ENCODE measurements at places on chromosomes 3 and 15.

- no peak for DNase-seq
Measured at GRCh38 chr3:37946531-37946889, 44.1 kb upstream of the VILL start.

GRCh38 chr15:56286213-56286612, 42.5 kb upstream of the RFX7 start:
- DNase-seq: no peak

- no peak for DNase-seq
Measured at GRCh38 chr3:169954142-169954756, 12.4 kb upstream of the SEC62 start.

DNA sequence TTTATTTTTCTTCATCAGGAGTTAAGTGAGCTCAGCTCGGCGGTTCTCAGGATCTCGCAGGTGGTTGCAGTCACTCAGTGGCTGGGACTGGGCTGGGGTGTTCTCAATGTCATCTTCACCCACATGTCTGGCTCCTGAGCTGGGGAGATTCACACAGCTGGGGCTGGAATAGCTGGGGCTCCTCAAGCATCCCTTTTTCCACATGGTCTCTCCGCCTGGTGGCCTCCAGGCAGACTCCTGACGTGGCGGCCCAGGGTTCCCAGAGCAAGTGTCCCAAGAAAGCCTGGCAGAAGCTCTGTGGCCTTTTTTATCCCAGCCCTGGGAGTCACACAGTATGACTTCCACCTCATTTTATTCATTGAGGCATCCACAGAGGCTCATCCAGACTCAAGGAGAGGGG, 84.1 kb upstream of the ANKRD34C start:
- no peak for DNase-seq

DNA sequence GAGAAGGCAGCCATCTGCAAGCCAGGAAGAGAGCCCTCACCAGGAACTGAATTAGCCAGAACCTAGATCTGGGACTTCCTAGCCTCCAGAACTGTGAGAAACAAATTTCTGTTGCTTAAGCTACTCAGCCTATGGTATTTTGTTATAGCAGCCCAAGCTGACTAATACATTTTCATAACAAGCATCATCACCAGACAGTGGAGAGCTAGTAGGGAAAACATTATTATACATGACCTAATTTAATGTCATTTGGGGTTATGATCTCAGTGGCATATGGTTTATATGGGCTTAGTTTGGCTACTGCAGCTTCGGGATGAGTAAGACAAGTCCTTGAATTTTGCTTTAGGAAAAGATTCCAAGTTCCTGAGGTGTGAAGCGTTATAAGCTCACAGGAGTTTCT, 35.6 kb downstream of the LNP1 start:
- DNase-seq: no peak

- DNase-seq: peak; percentile 26
Measured at GRCh38 chr3:52798978-52799476, 4.4 kb downstream of the ITIH3 start.

DNA sequence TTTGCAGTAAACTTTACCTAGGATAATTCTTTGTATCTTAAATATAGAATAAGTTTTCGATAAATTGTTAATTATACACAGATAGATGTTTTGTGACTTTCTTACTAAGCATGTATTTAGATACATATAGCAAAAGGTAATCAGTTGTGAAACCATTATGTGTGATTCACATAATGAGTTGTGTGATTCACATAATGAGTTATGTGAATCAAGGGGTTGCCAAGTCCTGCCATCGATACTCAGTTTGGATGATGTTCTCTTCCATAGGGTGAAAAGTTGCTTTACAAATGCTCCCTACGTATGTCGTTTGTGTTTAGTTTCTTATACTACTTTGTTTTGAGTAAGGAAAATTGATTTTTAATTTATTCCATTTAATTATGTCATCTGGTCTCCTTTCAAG, 682.1 kb downstream of the MECOM start:
- no peak for DNase-seq

GRCh38 chr3:46477145-46477544, 12.4 kb upstream of the LTF start:
- no peak for DNase-seq

DNA sequence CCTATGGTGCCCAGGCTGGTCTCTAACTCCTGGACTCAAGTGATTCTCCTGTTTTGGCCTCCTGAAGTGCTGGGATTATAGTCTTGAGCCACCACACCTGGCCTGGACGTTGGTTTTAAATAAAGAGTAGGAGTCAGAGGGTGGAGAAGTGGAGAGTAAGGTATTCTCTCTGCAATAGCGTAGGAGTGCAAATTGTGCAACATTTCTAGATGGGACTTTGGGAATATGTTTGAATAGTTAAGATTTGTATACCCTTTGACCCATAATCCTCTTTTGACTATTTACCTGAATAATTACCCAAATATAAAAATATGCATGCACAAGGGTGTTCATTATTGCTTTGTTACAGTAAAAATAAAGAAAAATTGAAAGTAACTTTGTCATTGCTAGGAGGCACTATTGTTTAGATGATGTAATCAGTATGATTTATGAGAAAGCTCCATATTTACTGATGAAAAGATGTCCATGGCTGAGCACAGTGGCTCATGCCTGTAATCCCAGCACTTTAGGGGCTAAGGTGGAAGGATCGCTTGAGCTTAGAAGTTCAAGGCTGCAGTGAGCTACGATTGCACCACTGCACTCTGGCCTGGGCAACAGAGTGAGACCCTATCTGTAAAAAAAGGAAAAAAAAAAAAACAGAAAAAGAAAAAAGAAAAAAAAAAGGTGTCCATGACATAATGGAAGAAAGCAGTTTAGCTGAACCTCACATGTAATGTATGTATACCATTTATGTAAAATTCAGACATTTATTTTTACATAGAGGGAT, 15.1 kb upstream of the XYLB start:
- no peak for DNase-seq

- DNase-seq: no peak
Measured at GRCh38 chr15:26129852-26130251, 266.7 kb upstream of the ATP10A start.

- no peak for DNase-seq
Measured at GRCh38 chr15:87591582-87591981, 665.0 kb downstream of the NTRK3 start.

- no peak for DNase-seq
Measured at GRCh38 chr3:177657243-177657642, 460.0 kb upstream of the TBL1XR1 start.

GRCh38 chr3:128723477-128723876, 2.5 kb upstream of the RAB7A start:
- DNase-seq: no peak

GRCh38 chr3:138023754-138024153, 13.8 kb downstream of the CLDN18 start:
- DNase-seq: no peak

- DNase-seq: no peak
Measured at GRCh38 chr15:98667521-98668179, 19.3 kb downstream of the IGF1R start.

- DNase-seq: no peak
Measured at GRCh38 chr3:177300039-177300833, 103.0 kb upstream of the TBL1XR1 start.

GRCh38 chr3:135965129-135965505, 411 bp upstream of the PPP2R3A start:
- no peak for DNase-seq

DNA sequence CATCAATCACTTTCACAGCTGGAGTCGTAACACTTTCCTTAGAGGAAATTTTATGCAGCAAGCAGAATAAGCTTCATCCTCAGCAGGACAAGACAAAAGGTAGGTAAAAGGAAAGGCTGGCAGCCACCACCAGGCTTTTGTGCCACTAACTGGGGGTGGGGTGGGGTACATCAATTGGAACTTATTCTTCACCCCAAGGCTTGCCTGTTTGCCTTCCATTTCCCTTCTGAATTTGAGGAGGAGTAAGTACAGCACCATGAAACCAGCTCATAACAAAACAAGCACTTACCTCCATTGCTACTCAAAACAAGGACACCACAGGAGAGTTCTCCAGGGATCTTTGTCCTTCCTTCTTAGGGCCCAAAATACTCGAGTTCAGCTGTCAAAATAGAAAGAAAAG, 296.8 kb downstream of the ARRDC4 start:
- DNase-seq: no peak

- DNase-seq: no peak
Measured at GRCh38 chr15:33724321-33725036, 243.8 kb upstream of the CHRM5 start.

GRCh38 chr15:79736435-79737000, 160.3 kb downstream of the MTHFS start:
- DNase-seq: no peak

- DNase-seq: no peak
Measured at GRCh38 chr3:138332472-138333073, 2.9 kb upstream of the NME9 start.

GRCh38 chr15:40424483-40425115, 16.2 kb upstream of the BAHD1 start:
- DNase-seq: no peak

DNA sequence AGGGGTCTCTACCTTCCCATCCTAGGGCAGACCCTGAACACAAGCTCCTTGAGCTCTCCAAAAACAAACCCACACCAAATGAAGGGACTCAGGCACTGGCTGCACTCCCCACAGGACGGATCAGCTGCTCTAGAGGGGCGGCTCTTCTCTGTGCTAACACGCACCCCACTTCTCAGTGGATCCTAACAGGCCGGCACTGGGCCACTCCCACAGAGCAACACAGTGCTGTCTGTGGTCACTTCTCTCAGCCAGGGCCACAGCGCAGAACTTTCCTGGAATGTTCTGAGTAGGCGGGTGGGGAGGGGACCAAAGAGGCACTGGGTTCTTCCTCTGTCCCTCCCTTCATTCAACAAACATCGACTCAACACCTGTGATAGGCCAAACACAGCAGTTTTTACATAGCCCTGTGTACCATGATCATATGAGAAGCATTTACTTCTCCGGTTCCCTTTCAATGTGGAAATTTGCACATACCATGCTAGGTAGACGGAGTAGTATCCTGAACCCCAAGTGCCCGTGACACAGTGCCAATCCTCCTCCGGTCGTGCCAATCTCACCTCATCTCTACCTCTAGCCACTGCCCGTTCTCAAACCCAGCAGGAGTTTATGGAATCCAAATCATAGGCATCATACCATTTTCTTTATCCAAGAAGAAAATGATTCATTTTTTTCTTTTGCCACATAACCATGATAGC, 98.1 kb downstream of the LRIG1 start:
- no peak for DNase-seq

DNA sequence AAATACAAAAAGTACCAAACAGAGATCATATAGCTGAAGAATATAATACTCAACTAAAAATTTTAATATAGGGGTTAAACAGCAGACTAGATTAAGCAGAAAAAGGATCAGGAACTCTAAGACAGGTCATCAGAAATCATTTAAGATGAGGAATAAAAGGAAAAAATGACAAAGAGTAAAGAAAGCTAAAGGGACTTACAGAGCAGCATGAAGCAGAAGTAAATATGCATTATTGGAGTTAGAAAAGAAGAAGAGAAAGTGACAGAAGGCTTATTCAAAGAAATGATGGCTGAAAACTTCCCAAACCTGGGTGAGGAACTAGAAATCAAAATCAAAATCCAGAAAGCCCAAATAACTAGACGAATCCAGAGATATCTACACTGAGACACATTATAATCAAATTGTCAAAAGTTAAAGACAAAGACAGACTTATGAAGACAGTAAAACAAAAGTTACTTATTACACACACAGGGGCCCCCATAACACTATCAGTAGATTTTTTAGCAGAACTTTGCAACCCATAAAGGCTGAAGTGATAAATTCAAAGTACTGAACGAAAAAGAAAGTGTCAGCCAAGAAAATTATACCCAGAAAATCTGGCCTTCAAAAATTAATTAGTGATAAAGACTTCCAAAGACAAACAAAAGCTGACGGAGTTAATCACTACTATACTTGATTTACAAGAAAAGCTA, 95.6 kb downstream of the SCAPER start:
- no peak for DNase-seq

GRCh38 chr3:156792114-156792513, 34.0 kb upstream of the LEKR1 start:
- DNase-seq: no peak

DNA sequence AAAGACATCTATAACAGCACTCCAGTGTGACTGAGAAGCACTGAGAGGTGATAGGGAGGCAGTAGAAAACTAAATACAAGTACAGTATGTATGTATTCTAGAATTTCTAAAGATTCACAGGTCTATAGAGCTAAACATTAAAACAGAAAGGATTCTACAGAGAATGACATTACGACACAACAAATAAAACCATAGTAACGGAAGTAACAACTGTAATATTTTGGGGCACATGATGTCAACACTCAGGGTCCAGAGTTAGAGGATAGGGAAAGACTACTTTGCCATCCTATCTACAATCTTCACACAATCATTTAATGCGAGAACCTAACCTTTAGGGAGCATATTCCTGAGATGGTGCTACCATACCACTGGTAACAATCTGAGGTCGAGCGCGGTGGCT, 13.6 kb downstream of the UBXN7 start:
- no peak for DNase-seq

- no peak for DNase-seq
Measured at GRCh38 chr3:155070932-155071387, 9.2 kb upstream of the MME start.

GRCh38 chr3:88076712-88077111, 17.7 kb downstream of the ZNF654 start:
- DNase-seq: no peak

DNA sequence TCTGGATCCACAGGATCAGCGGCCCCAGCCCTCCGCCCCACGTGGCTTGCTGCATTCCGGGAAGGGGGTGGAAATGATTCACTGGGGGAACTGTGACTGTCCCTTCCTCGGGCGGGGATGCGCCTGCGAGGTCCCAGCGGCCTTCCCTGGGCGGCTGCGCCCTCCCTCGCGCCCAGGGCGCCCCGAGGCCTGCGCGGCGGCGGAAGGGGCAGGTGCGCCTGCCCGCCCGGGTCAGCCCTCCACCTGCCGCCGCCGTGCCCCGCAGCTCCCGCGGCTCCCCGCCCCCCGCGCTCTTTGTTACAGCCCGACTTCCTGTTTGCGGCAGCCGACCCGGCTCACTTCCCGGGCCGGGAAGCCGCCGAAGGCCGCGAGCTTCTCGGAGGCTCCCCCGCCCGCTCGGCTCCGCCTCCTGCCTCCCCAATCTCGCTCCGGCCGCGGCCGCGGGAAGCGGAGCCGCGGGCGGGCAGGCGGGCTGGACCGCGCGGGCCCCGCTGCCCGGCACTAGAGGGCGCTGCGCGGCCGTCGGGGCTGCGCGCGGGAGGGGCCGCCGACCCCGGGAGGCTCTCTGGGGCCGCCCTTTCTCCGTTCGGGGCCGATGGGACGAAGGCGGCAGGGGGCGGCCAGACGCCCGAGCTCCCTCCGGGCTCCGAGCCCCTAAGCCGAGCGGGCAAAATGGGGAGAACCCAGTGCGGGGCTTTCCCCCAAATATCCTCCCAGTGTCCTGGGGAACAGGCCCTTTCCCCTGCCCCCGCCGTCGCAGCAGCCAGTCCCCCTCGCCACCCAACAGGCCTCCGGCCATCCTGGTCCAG, 11.5 kb upstream of the CHAC1 start:
- peak; percentile 80 for DNase-seq

- DNase-seq: peak; percentile 8
Measured at GRCh38 chr3:123448536-123449101, at the start of gene ADCY5. Gene ADCY5, minus strand, starts transcription at chr3:123449090. Its CDS starts 545 bp downstream, at chr3:123448545.

- no peak for DNase-seq
Measured at GRCh38 chr3:17195192-17195611, 310.4 kb downstream of the PLCL2 start.

All from stimulated activated naive CD8-positive, alpha-beta T cell treated with anti-CD3 and anti-CD28 coated beads, Interleukin-15, Interleukin-2, amounts not matched to agents 100 U/mL and 50 U/mL, for 24 hours (primary cell).